IMR-90 (cell line): ENCODE measurements at places on chromosomes 11 and 22. TPM values are rescaled to one million over a fixed set of nuclear protein-coding genes. Genes with fewer than 3 reads are reported as not detected.

DNA sequence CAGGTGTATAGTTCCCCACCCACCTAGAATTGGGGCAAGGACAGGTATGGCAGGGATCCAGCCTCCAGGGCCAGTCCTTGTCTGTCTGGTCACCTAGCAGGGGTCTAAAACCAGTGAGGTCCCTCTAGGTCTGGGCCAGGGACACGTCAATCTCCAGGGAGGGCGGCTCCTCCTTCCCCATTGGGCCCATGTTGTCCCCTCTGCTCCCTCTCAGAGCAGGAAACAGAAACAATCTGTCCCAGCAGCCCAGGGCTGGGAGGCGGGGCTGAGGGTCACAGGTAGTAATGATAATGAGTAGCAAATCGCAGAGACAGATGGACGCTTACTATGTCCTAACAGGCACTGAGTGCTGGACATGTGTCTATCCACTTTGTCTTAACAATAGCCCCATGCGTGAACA, 22.8 kb upstream of the SYT7 start:
- no peak for DNase-seq

DNA sequence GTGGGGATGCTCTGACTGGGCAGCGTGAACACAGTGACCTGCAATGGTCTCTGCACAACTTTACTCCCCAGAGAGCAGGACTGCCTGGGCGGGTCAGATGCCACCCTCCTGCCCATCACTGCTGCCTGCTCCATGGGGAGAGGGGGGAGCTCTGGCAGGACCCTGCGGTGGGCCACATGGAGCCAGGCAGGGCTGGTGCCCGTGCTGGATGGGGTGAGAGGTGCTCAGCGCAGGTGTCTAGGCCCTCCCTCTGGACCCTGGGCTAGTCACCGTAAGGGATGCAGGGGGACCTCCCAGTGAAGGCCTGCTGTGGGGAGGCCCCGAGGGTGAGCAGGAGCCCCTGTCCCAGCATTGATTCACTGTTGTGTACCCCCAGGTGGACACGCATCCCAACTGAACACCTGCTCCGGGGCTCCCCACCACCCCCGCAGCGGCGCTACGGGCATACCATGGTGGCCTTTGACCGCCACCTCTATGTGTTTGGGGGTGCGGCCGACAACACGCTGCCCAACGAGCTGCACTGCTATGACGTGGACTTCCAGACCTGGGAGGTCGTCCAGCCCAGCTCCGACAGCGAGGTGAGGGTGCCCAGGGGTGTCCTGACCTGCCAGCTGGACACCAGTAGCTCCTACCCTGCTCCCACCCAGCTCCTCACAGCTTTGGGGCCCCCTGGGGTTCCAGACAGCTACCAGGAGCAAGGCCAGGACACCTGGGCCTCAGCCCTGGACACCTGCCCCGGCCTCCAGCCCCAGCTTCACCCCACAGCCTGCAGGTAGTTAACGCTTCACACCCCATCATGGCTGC, 9.4 kb downstream of the LZTR1 start:
- no peak for DNase-seq

The ADAMTS8 gene
- polyA plus RNA-seq, result 0.39 and 0.60 TPM in 2 replicates

The MUC6 gene
- polyA plus RNA-seq, result not detected in 2 replicates

The RFPL3 gene
- polyA plus RNA-seq, result not detected in 2 replicates

GRCh38 chr11:14308114-14308896, 50.7 kb downstream of the RRAS2 start:
- DNase-seq, result peak; percentile 58

- peak; percentile 84 for DNase-seq
Measured at GRCh38 chr11:12157241-12157661, 46.9 kb downstream of the MICAL2 start.

GRCh38 chr22:29167032-29167911, 38.4 kb upstream of the EMID1 start:
- DNase-seq, result no peak
